ENCODE measurements at places on chromosomes 11 and 22.

DNA sequence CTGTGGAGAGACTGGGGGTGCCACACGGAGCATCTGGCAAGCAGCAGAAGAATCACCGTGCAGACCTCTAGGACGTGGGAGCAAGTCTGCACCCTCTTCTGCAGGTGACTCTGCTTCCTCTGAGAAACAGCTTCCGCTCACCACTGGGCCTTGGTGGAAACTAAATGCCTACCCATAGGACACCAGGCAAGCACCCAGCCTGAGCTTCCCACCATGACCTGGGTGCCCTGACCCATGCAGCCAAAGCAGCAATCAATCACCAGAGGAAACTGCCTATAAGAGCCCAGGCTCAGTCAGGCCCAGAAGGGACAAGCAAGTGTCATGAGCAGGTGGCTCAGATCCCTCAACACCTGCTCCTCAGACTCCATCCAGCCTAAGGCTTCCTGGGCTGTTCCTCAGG, 63.4 kb downstream of the IGLL5 start:
- DNase-seq, result no peak

DNA sequence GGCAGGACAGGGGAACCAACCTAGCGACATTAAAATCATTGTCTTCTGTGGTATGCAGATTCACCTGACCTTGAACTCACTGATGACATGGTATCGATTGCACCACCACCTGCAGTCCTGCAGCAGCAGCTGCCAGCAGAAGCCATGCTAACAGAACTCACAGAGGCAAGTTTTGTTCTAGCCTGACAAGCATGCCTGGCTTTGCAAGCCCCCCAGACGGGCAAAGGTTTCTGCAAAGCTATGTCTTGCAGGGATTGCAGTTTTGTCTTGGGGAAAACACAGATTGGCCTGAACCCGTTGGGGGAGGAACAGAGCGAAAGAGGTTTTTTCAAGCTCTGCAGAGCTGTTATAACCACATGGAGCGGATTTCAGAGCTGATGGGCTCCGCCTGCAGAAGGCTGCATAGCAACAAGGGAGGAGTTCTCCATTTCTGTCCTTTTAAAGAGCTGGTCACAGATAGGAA, 221.0 kb downstream of the HIPK3 start:
- DNase-seq, result no peak

DNA sequence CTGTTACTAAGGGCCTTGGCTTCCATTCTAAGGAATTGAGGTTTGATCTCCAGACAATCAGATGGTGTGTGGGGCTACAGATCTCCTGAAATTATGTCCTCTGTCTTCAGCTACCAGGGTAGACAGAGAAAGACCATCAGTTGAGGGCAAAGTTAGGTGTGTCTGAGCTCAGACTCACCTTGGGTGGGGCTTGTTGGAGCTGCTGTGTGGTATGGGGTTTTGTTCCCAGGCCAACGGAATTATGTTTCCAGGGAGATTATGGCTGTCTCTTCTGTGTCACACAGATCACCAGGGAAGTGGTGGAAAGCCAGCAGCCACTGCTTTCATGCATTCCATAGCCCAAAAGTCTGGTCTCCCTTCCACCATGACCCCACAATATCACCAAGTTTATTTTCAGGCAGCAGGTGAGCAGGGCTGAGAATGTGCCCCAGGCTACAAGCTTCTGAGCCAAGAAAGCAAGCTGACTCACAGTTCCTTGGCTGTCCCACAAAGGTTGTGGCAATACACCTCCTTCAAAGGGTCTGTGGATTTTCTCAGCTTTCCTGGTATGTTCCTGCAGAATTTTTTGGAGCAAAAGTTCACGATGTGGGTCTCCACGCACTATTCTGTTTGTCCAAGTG, 714.9 kb downstream of the LUZP2 start:
- no peak for DNase-seq

DNA sequence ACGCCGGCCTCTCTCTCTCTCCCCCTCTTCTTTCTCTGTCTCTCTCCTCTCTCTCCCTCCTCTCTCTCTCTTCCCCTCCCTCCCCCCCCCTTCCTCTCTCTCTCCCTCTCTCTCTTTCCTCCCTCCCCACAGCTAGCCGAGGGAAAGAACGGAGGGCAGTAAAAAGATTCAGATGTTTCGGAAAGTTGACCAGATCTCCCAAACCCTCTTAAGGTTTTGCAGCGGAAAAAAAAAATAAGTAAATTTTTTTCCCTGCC, 195 bp upstream of the ALX4 start:
- no peak for DNase-seq
